ENCODE measurements at places on chromosomes 13 and 19.

DNA sequence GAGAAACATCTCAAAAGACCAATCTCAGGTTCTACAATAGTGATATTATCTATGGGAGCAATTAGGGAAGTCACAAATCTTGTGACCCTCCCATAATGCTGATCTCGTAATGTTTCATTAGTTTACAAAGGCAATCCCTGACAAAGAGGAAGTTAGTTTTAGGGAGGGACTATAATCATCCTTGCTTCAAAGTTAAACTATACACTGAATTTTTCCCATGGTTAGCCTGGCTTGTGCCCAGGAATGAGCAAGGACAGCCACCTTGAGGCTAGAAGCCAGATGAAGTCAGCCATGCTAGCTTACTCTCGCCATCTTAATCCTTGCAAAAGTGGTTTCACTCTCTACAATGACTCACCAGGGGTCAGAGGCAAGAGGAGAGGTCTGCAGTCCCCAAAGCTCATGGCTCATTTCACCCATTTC, 5.4 kb downstream of the CEACAM3 start:
- no peak for DNase-seq

GRCh38 chr19:33349319-33350289, 23.9 kb upstream of the CEBPG start:
- DNase-seq: no peak

DNA sequence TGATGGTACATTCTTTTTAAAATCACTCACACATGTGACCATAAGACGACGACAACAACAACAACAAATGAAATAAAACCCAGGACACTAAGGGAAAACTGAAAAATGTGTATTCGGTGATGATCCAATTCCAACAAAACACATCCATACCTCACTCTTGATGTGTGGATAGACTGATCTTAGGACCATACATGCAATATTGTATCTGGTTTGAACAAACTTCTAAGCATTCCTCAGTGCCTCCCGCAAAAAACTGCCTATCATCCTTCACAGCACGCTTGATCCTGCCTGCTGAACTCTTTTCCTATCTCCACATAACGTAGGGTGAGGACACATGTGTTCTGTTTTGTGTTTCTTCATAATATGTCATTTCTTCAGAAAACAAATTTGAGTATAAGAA, 415.2 kb downstream of the KCTD12 start:
- no peak for DNase-seq

DNA sequence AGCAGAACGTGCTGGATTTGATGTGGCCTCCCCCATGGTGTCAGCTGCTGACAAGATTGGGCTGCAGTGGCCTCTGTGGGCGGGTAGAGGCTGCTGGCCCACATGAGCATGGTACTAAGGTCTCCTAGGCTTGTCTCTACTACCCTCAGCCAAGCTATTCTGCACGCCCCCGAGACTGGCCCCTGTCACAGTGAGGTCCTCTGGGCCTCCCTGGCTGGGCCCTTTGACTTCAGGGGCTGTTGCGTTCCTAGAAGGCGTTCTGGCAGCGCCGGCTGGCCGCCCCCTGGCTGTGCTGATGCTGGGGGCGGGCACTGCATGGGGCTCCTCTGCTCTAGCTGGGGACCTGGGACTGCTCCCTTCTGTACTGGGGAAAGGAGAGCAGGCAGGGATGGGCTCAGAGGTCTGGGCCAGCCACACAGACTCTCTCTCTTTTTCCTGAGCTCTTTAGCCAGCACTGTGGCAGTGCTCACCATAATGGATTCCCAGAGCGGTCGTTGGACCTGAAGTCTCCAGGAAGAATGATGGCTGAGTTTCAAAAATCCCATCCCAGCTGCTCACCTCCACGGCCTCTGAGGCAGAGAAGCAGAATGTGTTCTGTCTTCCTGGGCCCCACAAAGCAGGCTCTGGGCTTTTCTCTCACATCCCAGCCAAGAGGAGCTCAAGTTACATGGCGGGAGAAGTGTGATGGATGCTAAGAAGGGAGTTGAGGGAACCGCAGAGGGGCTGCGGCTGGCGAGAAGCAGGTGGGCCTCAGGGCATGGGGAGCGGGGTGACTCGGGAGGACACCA, 32.3 kb downstream of the TSSK6 start:
- DNase-seq: no peak

GRCh38 chr13:20848944-20849343, 53.6 kb downstream of the XPO4 start:
- DNase-seq: no peak

GRCh38 chr13:46479691-46480090, 73.3 kb upstream of the LRCH1 start:
- no peak for DNase-seq

GRCh38 chr13:114070098-114070799, 62.2 kb downstream of the RASA3 start:
- no peak for DNase-seq

GRCh38 chr19:3403489-3404323, 37.3 kb downstream of the NFIC start:
- DNase-seq: no peak

- DNase-seq: no peak
Observed at GRCh38 chr13:34352958-34353357, 535.0 kb downstream of the RFC3 start.

DNA sequence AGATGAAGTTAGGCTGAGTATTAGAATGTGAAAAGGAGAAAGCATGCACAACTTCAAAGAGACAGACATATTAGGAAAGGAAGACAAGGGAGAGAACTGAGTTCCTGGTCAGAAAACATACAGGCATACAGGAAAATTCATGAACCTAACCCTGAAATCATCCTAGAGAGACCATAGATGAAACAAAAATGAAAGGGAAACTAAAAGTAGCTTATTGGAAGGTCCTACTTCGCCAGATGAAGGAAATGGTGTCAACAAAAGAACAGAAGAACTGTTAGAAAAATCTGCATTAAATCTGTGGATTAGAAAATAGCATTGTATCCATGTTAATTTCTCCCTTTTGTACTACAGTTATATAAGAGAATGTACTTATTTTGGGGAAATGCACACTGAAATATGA, 169.0 kb upstream of the UFM1 start:
- no peak for DNase-seq

DNA sequence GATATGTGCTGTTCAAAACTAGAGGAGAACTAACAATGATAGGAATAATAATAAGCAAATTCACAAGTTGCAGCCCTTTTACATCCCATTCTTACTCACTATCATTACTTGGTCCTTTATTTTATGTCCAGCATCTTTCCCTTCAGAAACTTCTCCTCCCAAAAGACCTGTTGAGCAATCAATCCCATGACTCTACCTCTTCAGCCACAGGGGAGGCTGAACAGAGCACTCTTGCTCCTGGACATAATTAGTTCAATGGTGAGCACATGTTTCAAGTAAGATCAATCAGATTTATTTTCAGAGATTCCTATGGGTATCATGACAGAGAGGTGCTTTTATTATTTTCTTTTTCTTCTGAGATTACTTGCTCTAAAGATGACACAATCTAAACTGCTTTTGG, 260.0 kb downstream of the COG6 start:
- no peak for DNase-seq

DNA sequence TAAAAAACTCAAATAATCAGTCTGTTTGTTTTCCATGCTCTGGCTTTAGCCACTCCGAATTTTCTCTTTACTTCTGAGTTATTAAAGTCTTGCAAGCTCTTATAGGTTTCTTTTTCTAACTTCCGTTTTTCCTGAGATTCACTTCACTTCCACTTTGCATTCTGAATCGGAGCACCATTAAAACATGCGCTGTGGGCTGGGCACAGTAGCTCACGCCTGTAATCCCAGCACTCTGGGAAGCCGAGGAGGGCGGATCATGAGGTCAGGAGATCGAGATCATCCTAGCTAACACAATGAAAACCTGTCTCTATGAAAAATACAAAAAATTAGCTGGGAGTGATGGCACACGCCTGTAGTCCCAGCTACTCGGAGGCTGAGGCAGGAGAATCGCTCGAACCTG, 357.9 kb downstream of the SLITRK6 start:
- no peak for DNase-seq

GRCh38 chr13:112819111-112819510, 129.3 kb downstream of the ATP11A start:
- no peak for DNase-seq

DNA sequence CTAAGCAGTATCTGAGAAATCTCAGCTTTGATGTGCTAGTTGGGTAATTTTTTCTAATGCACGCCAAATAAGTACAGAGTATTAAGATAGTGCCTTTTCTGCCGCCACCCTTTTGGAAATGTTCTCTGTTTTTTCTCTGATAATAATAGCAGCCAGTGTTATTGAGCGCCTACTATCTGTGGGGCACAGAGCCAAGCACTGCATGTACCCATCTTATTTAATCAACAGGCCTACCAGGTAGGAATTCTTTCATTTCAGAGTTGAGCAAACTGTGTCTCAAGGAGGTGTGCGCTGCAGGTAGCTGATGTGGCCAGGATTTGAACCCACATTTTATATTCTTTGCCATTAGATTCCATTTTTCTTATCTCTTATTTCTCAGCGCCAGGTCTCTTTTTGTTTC, 1.4 kb downstream of the EPN1 start:
- no peak for DNase-seq

DNA sequence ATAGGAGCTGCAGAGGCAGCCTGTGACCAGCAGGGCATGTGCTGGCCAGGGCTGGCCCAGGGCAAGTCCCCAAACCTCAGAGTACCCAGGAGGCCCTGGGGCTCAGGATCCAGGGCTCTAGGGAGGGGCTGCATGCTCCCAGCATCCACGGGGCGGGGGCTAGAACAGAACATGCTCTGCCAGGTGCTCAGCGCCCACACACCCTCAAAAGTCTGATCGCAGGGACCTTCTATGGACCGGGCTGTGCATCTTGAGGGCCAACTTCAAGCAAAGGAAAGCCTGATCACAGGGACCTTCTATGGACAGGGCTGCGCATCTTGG, 33.5 kb downstream of the ELL start:
- no peak for DNase-seq

GRCh38 chr19:53958823-53959757, 3.6 kb upstream of the CACNG8 start:
- DNase-seq: no peak

DNA sequence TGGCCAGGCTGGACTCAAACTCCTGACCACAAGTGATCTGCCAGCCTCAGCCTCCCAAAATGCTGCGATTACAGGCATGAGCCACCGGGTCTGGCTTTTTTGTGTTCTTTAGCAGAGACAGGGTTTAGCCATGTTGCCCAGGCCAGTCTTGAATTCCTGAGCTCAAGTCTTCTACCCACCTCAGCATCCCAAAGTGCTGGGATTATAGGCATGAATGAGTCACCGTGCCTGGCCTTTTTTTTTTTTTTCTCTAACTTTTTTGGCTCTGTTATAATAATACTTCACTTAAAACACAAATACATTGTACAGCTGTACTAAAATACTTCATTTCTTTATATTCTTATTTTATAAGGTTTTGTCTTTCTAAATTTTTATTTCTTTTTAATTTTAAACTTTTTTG, 599.5 kb upstream of the PCDH9 start:
- no peak for DNase-seq

- DNase-seq: no peak
Observed at GRCh38 chr19:3404324-3405260, 38.2 kb downstream of the NFIC start.

- DNase-seq: peak; percentile 36
Observed at GRCh38 chr13:74575729-74576125, 441.5 kb upstream of the KLF12 start.

GRCh38 chr19:56119582-56119978, 1.5 kb downstream of the ZNF787 start:
- no peak for DNase-seq

DNA sequence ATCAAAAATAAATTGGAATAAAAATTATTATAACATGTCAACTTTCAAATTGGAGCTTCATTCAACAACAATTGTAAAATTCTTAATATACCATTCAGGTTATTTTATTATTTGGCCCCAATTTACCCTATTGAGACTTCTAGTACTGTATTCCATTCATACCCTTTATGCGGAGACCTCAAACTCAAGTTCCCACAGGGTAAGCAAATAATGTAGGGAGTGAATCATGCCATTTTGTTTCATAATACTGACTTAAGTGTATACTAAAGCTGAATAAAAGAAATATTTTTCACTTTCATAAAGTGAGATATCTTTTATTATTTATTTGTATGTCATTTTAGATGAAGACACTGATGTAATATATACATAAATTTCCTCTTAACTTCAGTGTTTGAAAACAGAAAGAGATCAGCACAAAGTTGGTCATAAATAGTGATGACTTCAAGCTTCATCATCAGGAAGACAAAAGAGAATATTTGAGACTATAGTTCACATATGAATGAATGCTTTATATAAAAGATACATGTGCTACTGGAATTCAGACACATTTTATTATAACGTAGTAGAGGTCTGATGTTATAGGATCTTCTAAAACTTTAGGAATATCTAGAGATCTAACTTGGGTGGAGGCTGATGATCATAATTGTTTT, 894.4 kb upstream of the PCDH9 start:
- no peak for DNase-seq

- DNase-seq: no peak
Observed at GRCh38 chr13:89925107-89925506, 1422.4 kb upstream of the MIR17HG start.

- DNase-seq: no peak
Observed at GRCh38 chr13:107838588-107839161, 376.7 kb downstream of the LIG4 start.

DNA sequence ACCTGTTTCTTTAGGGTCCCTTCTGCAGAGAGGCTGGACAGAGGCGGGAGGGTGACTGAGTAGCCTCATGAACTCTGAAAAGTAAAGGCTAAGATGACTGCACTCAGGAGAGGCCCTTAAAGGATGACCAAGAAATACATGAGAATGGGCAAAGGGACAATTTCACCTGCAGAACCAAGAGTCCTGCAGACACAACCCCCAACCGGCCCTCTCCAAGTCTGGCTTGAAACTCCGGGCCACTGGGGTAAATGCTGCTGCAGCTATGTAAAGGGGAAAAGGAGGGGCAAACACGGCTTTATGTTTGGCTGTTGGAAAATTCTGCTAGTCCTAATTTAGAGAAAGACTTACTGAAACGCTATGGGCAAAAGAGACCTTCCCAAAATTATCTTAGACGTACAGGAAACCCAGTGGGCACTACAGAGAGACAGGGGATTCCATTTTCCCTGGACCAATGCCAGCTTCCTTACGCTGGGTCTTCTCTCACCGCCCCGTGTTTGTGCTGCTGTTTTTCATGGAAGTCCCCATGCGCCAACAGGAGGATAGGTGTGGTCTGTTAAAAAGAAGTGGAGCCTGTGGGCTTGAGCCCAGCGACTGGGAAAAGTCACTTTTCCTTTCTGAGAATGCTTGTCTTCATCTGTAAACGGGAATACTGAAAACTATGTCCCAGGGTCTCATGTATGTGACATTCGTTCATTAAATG, 10.6 kb downstream of the COL4A2 start:
- no peak for DNase-seq

DNA sequence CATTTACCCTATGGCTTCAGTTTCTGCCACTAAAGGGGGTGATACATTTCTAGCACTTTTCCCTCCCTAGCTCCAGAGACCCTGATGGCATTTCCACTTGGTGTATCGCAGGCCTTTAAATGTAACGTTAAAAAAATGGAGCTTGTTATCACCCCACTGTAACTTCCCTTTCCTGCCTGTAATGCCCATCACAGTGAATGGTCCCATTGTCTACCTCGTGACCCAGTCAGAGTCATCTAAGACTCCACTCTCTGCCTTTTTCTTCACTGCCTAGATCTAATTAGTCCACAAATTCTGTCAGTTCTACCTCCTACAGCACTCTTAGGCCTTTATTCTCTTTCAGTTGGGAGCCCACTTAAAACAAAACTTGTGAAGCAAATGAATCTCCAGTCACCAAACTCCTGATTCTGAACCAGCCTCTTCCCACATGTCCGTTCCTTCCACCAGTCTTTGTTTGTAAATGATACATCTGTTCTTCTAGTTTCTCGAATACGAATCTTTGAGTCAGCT, 64.8 kb downstream of the NHLRC3 start:
- DNase-seq: no peak
